ENCODE measurements at places on chromosomes 3 and 15.

- DNase-seq = no peak
Observed at GRCh38 chr3:131114256-131114655, 87.6 kb downstream of the NEK11 start.

- DNase-seq = no peak
Observed at GRCh38 chr3:45079715-45080114, 53.6 kb downstream of the CLEC3B start.

- no peak for DNase-seq
Observed at GRCh38 chr3:46464326-46465195, at the start of gene LTF. TSS of gene LTF (minus strand) at chr3:46464905. CDS start at chr3:46464867, 38 bp downstream.

GRCh38 chr3:127497676-127498075 lies 92.9 kb downstream of the TPRA1 start:
- no peak for DNase-seq

GRCh38 chr15:52383100-52383588 lies 87.5 kb upstream of the MYO5C start:
- DNase-seq = no peak

GRCh38 chr15:83784975-83785374 lies 131.1 kb downstream of the ADAMTSL3 start:
- DNase-seq = no peak

DNA sequence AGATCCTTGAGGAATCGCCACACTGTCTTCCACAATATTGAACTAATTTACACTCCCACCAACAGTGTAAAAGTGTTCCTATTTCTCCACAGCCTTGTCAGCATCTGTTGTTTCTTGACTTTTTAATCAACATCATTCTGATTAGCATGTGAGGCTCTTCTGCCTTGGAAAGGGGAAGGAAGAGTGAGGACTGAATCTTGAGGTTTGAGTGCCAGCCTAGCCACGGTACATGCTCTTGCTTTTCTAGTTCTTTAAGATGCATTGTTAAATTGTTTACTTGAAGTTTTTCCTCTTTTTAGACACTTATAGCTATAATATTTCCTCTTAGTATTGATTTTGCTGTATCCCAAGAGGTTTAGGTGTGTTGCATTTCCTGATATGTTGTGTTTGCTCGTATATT lies 596.1 kb downstream of the OTOL1 start:
- DNase-seq = no peak

DNA sequence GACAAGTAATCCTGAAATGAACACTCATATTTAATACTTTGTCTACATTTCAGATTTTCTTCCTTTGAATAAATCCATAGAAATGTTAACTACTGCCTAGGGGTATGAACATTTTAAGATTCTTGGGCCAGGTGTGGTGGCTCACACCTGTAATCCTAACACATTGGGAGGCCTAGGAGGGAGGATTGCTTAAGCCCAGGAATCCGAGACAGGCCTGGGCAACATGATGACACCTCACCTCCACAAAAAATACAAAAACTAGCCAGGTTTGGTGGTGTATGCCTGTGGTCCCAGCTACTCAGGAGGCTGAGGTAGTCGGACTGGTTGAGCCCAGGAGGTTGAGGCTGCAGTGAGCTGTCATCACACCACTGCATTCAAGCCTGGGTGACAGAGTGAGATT lies 73.9 kb upstream of the PIAS1 start:
- no peak for DNase-seq

- DNase-seq = no peak
Observed at GRCh38 chr15:66841953-66842681, 140.1 kb downstream of the SMAD6 start.

DNA sequence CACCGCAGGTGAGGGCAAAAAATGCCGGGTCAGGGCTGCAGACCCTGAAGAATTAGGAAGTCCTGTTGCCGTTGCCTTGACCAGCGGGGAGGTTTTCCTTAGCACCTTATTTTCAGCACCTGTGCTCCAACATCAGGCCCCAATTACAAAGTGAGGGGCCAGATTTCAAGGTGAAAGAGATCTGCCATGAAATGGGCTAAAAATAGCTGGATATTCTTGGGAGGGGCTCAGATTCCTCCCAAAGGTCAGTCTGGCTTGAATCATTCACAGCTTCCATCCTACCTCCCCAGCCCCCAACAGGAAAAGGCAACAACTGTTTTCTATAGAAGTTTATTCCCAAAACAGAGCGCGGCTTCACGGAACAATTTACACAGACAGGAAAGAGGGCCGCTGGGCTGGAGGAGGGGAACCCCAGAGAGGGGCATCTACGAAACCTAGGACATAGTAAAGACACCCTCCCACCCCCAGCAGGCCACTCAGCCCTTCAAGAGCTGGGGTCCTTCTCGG lies 941 bp upstream of the SLC26A6 start:
- no peak for DNase-seq

GRCh38 chr3:14297305-14297704 lies 105.1 kb upstream of the SLC6A6 start:
- no peak for DNase-seq

- DNase-seq = no peak
Observed at GRCh38 chr3:197023241-197023997, 6.2 kb downstream of the MELTF start.

GRCh38 chr3:151346292-151346691 lies 16.9 kb upstream of the P2RY13 start:
- DNase-seq = no peak

- no peak for DNase-seq
Observed at GRCh38 chr3:20194793-20195460, 8.9 kb upstream of the SGO1 start.

DNA sequence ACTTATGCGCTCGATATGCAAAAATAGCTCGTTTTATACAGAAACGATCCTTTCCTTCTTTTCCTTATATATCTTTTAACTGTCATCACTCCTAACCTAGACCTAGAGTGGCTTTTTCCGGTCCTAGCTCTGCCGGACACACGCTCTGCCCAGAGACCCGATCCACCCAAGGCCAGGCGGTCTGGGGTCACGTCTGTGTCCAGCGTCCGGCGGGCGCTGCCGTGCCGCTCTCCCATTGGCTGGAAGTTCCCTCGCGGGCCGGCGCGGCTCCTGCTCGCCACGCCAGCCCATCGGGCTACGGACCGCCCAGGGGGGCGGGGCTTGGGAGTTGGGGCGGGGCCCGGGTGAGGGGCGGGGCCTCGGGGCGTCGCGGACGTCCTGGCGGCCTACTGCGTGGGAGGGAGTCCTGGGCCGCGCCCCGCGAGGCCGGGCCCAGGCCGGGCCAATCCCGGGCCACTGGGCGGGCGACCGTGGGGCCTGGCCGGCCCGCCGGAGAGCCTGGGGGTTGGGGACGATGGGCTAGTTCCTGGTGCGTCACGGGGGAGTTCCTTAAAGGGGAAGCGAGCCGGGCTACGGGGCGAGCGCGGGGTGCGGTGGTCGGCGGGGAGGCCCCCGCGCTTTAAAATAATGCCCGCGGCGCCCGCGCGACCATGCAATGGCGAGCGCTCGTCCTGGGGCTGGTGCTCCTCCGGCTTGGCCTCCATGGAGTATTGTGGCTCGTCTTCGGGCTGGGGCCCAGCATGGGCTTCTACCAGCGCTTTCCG lies at the start of gene EDEM1:
TSS of gene EDEM1 (plus strand) at position 552 of the 764 bp plus-strand sequence. CDS start at position 651, 99 bp downstream.
- peak; percentile 91 for DNase-seq

DNA sequence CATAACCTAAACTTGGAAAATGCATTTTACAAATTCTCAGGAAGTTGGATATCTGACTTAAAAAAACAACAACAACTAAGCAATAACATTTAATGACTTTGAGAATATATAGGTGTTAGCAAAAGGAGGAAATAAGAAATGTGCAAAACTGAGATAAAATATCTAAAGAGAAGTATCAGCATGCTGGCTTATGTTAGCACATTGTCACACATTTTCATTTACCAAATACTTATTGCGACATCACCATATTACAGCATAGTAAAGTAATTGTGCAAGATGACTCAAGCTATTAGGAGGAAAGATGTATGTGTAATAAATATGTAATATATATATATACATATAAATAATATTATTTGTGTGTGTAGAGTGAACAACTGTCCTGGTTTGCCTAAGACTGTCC lies 9.2 kb downstream of the PTX3 start:
- DNase-seq = no peak

- no peak for DNase-seq
Observed at GRCh38 chr3:71210257-71211007, 373.1 kb downstream of the FOXP1 start.

DNA sequence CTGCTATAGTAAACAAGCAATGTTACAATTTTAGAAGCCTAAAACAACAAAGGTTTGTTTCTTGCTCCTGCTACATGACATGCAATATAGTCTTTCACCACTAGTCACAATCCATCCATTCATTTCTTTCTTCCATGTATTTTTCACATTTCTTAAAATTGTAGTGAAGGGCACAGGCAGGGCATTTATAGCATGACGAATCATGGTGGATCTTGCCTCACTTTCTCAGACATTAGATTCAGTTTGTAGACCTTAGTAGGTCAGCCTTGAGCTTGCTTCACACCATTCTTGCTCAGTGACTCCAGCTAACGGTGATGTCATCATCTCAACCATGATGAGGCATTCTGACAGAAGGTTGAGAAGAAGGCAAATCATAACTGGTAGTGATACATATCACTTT lies 546.8 kb downstream of the TBL1XR1 start:
- DNase-seq = no peak

GRCh38 chr3:139629033-139629432 lies 48.7 kb downstream of the NMNAT3 start:
- no peak for DNase-seq

DNA sequence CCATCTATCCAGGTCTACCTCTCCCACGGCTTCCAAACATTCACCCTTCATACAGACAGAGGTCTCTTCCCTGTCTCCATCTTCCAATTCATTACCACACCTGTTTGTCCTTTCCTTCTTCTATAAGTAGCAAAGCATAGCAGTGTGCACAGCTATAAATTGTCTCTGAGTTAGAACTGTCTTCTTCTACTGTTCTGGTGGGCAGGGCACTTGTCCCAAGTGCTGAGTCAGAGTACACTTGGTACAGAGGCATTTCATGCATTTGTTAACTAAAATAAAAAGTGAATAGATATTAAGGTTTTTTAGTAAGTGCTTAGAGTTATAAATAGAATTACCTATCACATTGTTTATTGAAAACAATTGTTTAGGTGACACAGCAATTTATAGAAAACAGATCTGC lies 150.1 kb upstream of the CCDC54 start:
- DNase-seq = no peak

DNA sequence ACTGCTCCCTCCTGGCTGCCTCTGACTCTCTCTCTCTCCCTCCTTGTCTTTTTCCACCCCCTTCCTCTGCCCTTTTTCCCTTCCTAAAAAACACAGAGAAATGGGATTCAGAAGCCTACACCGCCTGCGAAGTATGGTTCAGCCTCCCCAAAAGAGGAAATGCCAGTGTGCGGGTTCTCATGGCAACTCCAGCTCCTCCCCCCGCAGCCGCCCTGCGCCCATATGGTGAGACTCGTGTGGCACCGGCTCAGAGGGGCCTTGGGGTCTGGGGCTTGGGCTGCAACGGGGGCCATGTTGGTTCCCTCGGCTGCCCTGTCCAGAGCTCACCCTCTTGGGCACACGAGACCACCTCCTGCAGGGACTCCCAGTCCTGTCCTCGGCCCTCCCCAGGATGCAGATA lies 23.6 kb upstream of the LINGO1 start:
- DNase-seq = no peak

GRCh38 chr3:64331605-64332004 lies 106.3 kb upstream of the PRICKLE2 start:
- no peak for DNase-seq

GRCh38 chr15:64279131-64279530 lies 76.8 kb downstream of the CSNK1G1 start:
- no peak for DNase-seq

- no peak for DNase-seq
Observed at GRCh38 chr3:8887435-8888300, 75.6 kb downstream of the RAD18 start.

DNA sequence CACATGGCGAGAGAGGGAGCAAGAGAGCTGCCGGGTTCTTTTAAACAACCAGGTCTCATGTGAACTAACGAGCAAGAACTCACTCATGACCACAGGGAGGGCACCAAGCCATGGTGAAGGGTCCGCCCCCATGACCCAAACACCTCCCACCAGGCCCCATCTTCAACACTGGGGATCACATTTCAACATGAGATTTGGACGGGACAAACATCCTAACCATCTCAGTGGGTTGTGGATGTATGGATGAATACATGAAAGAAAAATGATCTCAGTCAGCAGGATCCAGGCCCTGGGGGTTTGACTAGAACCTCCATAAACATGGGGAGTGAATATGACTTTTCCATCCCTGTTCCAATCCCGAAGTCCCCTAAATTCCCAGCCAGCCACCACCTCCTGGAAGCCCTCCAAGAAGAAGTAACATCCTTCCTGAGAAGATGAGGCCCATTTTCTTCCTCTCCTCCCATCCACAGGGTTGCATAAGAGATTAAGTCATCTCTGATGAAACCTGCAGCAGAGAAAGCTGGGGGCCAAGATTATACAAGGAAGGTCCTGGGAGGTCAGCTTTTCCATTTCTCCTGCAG lies 9.5 kb downstream of the CAV3 start:
- no peak for DNase-seq

DNA sequence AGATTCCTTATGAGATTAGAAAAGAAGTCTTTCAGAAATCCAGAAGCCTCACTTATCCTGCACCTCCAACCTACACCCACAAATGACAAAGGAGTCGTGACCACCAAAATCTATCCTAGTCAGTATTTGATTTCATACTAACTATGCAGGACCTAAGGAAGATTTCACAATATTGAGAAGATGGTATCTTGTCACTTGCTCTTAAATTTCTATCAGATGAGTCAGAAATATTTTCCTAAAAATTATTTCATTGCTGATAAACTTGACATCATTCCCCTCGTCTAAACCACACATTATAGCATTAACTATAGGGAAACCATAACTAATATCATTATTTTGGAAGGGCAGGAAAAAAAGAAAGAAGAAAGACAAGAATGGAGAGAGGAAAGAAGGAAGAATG lies 138.0 kb upstream of the THBS1 start:
- DNase-seq = no peak

DNA sequence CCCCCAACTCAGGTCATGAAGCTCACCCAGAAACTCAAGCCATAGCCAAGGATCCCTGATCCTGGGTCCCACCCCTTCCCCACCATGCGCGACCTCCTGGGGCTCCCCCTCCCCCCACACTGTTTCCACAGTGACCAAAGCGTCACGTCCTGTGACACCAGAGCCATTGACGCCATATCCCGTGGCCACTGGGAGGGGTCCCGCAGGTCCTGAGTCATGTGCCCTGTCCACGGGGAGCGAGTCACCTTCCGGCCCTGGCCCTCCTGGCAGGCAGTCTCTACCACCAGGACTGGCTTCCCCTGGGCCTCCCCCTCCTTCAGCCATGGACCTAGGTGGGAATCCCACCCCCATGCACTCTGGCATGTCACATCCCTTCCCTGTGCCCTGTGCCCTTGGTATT lies 15.6 kb downstream of the SEMA3F start:
- no peak for DNase-seq

- DNase-seq = no peak
Observed at GRCh38 chr15:62403164-62403809, 238.2 kb upstream of the C2CD4B start.
